Colonic mucosa (tissue), 4 donors: ENCODE measurements at places on chromosomes 3 and 15. TPM values are rescaled to one million over a fixed set of nuclear protein-coding genes. Genes with fewer than 3 reads are reported as not detected.

- no peak for DNase-seq
These were observed 2.6 kb downstream of the SLITRK3 start for GRCh38 chr3:165193366-165194254.

GRCh38 chr15:83099290-83099689, 8.2 kb upstream of the TM6SF1 start:
- no peak for DNase-seq

WDR93 gene
- not detected for total RNA-seq

GABPB1 gene
- total RNA-seq = 15.7 TPM

- no peak for DNase-seq
These were observed 92.7 kb downstream of the SEC22A start for GRCh38 chr3:123294296-123294938.

COL8A1 gene
- 0.42 TPM for total RNA-seq

LOXL1 gene
- total RNA-seq = 2.3 TPM

TFRC gene
- 132 TPM for total RNA-seq
